ENCODE measurements at places on chromosomes 3 and 15. TPM values are rescaled to one million over a fixed set of nuclear protein-coding genes. Genes with fewer than 3 reads are reported as not detected.

The CCR9 gene
- not detected for total RNA-seq

The TRIM71 gene
- total RNA-seq, result not detected

The CHDH gene
- 2.7 TPM for total RNA-seq

The LYZL4 gene
- not detected for total RNA-seq

The CFAP92 gene
- 0.19 TPM for total RNA-seq

The TTLL13 gene
- total RNA-seq, result 0.25 TPM

The PPP4R2 gene
- 47.6 TPM for total RNA-seq

The ACKR2 gene
- total RNA-seq, result 1.1 TPM

Data from heart right ventricle (tissue), 16 donors.